ENCODE measurements at places on chromosomes 4 and X. TPM values are rescaled to one million over a fixed set of nuclear protein-coding genes. Genes with fewer than 3 reads are reported as not detected.

LIMCH1 gene
- 50.9 TPM for polyA plus RNA-seq

HSD17B13 gene
- polyA plus RNA-seq = 0.11 TPM

DDX53 gene
- not detected for polyA plus RNA-seq

FGF2 gene
- polyA plus RNA-seq = 2.2 TPM

VSIG1 gene
- not detected for polyA plus RNA-seq

MAGEE2 gene
- polyA plus RNA-seq = 0.06 TPM

NPY5R gene
- 0.04 TPM for polyA plus RNA-seq

DUSP21 gene
- not detected for polyA plus RNA-seq

Data from heart left ventricle (tissue), 16 donors.